NCI-H1092 (cell line): ENCODE measurements at places on chromosomes 1 and 21.

GRCh38 chr1:36717431-36717830 lies 234.7 kb upstream of the CSF3R start:
- DNase-seq: no peak

DNA sequence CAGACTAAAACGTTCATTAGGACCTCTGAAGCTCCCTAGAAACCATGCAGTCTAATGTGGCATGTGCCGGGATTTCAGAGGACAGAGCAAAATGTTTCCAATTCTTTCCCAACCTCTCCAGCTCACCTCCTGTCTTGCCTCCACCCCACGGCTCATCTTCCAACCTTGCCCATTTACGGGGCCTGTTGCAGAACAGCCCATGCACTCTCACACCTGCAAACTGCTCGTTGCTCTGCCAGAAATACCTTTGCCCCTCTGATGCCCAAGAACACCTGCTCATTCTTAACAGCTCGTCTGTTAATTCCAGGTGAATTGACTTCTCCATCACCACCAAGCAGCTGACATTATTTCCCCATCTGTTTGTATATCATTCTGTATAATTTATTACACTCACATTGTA lies 53.9 kb upstream of the LBR start:
- DNase-seq: no peak

GRCh38 chr1:204932573-204932909 lies 61.9 kb downstream of the NFASC start:
- no peak for DNase-seq

DNA sequence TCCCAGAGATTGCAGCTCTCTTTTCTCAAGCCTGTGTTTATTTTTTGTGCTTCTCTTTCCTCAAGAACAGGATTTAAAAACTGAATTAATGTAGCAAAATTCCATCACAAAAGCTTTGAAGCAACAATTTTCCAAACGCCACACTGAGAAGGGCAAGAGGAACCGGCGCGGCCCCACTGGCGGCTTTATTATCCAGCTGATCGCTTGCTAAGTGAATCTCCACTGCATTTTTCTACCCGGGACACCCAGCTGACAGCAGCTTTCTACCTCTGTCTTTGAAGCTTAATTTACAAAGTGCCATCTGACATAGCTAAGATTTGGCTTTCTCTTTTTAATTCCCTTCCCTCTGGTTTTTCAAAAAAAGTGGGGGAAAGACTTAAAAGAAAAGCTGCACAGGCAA lies 369.3 kb upstream of the C1orf174 start:
- no peak for DNase-seq

DNA sequence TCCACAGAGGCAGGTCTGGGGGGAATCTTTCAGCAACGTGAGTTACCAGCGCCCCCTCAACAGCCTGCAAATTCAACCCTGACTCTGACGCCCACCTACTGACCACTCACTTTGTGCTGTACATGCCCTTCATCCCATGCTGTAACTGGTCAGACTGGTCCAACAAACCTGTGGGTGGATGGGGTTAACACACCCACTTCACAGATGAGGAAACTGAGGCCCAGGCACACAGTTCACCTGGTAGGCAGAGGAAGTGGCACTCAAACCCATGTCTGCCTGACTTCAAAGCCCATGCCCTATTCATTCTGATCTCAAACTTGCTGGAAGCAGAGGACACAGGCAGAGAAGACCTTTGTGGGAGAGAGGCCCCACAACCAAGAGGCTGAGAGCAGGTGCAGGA lies 172.9 kb downstream of the TRABD2B start:
- DNase-seq: no peak

GRCh38 chr1:53341521-53341895 lies 13.6 kb upstream of the LRP8 start:
- DNase-seq: no peak

DNA sequence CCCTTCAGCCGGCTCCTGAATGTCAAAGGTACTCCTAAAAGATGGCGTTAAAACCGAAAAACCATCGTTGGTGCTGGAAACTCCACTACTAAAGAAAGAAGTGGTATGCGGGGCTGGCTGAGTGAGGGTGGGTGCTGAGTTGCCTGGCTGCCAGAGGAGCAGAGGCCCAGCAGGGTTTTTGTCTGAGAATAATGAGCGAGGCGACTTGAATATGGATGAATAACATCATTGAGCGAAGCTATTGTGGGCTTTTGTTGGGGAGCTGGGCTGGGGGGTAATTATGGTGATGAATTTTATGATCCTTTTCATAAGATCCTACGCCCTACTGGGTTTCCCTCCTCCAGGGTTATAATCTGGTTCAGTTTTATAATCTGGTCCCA lies 2.0 kb downstream of the PDPN start:
- DNase-seq: no peak

DNA sequence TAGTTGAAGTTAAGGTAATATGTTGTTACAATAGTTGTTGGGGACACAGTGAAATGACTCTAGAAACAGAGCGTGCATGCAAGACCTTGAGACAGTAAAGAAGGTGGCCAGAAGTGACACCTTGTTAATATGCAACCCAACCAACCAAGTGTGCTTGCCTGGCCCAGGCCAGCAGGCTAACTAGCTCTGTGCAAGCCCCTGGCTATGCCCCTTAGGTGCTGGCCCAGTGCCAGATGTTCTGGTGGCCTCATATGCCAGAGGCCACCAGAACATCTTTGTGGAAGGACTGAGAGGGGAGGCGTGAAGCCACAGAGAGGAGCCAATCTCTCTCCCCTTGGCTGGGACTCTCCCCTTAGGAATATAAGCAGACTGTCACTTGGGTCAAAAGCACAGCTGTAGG lies 111.2 kb upstream of the JUN start:
- DNase-seq: no peak

GRCh38 chr1:193313354-193314140 lies 127.1 kb upstream of the B3GALT2 start:
- no peak for DNase-seq

DNA sequence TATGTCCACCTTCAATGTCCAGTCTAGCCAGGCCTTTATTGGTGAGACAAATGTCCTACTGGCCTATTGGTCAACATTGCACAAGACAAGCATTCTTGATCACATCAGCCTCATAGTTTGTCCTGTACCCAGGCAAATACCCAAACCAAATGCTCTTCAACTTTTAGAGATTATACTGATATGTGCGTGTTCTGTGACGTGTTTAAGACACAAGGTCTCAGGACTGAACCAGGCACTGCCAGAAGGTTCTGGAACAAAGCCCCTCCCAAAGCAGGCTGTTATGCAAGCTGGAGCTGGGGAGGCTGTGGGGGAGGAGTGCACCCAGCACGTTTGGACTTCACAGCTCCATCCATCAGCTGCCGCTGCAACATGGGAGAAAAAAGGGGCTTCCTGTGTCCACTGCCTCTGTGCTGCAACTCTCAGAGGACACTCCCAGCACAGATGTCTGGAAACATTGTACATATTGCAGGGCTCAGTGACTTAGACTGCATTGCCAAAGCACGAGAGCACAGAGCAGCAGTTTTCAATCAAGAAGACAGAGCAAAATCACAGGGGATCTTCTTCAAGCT lies 45.9 kb downstream of the NID1 start:
- DNase-seq: no peak

DNA sequence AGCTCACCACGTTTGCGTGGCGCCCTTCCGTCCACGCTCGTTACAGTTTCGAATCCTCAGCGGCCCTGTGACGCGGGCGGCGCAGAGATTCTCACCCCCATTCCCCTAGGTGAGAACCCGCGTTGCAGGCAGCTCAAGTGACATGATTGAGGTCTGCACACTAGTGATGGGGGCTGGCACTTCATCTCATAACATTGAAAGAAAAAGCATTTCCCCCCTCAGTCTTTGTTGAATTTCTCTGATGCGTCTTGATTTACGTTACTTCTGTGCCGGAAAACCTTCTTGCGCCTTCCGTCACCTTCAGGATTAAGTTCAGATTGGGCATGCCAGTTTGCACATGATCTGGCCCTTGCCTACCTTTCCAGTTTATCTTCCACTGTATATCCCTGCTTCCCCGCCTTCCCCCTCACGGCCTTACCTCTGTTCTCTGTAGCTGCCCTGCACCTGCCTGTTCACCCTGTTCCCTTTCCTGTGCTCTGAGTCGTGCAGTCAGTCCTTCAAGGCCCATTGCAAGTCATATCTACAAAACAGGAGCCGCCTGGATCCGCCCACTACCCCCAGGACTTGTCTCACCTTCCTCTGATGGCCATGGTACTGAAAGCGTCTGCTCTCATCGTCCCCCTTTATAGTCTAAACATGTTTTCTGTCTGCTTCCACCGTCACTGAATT lies 1.1 kb downstream of the CTPS1 start:
- peak; percentile 30 for DNase-seq

- DNase-seq: no peak
Measured at GRCh38 chr1:227781314-227781930, 34.1 kb upstream of the PRSS38 start.

GRCh38 chr1:155688324-155689080 lies at the start of gene YY1AP1:
TSS of gene YY1AP1 (minus strand) at chr1:155688774. CDS start at chr1:155680436, 8,338 bp downstream.
- DNase-seq: peak; percentile 84

DNA sequence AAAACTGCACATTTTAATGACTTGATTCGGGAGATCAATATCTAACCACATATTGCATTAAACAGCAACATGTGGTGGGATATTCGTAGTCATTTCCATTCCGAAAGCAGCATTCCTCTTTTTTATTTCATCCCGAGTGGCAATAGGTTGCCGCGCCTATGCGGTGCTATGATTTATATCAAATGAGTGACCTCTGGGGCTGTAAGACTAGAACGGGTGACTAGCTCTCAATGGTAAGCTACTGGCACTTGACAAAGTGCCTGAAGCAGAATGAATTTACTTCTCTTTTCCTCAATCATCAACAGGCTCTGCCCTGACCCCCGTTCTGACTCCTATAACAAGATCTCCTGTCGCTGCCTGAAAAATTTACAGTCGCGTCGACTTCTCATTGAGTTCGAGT lies 162.3 kb downstream of the ZNF281 start:
- no peak for DNase-seq

DNA sequence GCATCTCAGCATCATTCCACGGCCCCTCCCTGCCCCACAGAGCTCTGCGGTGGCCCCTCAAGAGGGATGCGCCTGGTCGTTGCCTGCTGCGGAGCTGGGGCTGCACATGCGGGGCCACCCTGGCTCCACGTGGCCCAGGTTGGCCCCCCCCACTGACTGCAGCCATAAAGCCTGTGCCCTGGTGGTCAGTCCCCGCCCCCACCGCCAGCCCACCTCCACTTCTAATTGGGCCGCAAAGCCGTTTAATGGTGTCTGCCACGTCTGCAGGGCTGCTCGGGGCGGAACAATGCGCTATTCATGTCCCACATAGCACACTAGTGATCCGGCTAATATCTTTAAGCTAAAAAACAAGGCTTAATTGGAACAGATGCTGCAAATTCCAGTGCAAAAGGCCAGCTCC lies 33.5 kb upstream of the ACTRT2 start:
- no peak for DNase-seq

GRCh38 chr1:62230718-62231117 lies 36.1 kb downstream of the L1TD1 start:
- no peak for DNase-seq

GRCh38 chr1:227793948-227794816 lies 21.3 kb upstream of the PRSS38 start:
- no peak for DNase-seq

GRCh38 chr1:110087812-110088738 lies 17.6 kb upstream of the ALX3 start:
- DNase-seq: peak; percentile 57

- no peak for DNase-seq
Measured at GRCh38 chr1:203627851-203628200, 1.2 kb downstream of the ATP2B4 start.

DNA sequence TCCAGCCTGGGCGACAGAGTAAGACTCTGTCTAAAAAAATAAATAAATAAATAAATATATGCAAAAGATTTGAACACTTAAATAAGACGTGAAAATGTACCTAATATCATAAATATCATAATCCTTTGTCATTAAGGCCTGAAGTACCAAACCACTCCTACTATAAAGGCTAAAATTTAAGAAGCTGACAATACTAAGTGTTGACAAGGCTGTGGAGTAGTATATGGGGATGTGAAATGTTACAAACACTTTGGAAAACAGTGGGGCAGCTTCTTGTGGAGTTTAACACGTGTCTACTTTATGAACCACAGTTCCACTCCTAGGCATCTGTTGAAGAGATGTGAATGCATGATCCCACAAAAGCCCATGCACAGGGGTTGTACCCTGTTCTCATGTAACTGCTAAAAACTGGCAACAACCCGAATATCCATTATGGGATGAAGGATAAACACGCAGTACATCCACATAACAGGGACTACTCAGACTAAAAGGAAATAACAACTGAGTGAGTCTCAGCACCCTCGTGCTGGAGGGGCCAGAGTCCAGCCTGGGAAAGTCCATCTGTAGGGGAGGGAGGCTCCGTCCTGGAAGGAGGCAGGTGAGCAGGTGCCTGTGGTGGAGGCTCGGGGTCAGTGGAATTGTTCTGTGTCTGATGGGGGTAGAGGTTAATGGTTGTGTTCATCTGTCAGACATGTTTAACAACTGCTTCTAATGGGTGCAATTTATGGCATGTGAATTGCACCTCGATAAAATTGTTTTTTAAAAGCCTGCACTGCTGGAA lies 6.7 kb upstream of the SLC19A1 start:
- no peak for DNase-seq

DNA sequence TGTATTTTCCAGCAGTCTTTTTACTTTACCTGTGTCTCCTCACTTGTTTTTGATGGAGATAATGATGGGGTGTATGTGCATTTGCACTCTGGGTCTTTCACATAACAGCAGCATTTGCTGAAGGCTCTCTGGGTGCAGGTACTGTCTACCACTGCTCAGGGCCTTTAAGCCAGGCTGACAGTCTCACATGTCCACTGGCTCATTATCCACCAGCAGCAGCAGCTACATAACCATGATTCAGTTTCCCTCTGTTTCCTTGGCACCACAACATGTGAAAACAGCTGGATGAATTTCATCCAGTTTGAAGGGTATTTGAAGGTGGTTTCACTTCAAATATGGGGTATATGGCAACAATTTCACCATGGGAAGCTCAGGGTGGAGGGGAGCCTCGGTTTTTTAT lies 41.2 kb upstream of the ROR1 start:
- no peak for DNase-seq

DNA sequence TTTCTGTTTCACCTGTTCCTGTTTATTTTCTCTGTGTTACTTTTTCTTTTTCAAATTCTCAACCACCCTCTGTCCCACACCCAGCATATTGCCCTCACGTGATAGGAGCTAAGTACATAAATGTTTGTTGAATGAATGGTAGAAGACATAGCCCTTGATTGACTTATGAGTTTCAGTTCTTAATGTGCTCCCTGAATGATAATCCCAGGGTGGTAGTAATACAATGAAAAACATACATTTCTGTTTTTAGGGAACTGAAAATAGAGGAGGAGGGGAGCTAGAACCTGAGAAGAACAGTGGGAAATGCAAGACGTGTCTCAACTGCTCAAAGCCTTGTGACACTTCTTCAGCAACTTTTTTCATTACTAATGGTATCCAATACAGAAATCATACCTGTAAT lies 147.1 kb downstream of the SPATA46 start:
- DNase-seq: no peak

- no peak for DNase-seq
Measured at GRCh38 chr1:94986783-94987182, 59.9 kb upstream of the CNN3 start.

GRCh38 chr1:183821309-183821888 lies 16.5 kb downstream of the RGL1 start:
- no peak for DNase-seq

GRCh38 chr21:14926186-14926585 lies 138.6 kb downstream of the NRIP1 start:
- no peak for DNase-seq

GRCh38 chr21:15825700-15826099 lies 95.9 kb downstream of the USP25 start:
- DNase-seq: no peak

GRCh38 chr1:212437179-212437798 lies 4.6 kb downstream of the NENF start:
- no peak for DNase-seq
